ENCODE measurements at places on chromosomes 13 and 19.
A peak's percentile ranks its signal among the peaks of the same experiment; 100 is the strongest.

DNA sequence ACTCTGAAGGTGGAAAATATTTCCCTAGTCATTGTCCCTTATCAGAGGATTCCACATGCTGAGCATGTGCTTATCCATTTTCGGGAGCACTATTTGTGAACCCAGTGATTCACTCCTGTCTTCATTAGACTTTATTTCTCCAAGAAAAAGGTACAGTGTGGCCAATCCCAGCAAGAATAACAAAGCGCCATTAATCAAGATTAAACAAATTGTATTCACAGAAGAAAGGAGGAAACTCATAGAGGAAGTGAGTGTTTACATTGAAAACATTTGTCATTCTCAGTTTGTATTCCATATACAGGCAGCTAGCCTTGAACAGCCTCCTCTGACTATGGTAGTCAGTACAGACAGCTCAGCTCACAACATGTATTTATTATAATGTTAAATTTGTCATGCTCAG lies 1669.9 kb upstream of the SPRY2 start:
- DNase-seq, result no peak

- DNase-seq, result peak; percentile 24
Measured at GRCh38 chr19:18659281-18660050, 22.6 kb downstream of the KLHL26 start.

DNA sequence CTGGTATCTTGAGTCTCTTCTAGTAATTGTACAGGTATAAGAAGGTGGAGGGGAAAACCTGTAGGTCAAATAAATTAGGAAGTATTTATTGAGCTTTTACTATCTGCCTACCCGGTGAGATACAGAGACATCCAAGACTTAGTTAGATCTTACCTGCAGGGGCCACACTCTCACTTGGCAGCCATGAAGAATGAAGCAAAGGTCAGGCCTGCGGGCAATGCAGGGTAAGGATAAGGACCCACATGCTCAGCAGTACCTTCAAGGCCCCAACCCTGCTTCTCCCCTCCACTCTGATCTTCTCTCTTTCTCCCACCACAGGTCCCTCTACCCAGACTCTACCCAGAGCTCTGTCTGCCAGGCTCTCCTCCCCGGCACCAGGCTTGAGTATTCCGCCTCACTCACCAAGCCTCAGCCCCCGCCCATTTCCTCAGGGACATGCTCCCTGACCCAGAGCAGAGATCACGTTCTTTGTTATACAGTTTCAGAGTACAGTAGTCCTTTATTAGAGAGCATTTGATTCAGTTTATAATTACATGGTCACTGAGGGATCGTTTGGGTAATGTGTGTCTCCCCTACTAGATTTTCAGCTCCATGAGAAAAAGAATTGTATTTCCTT lies 18.9 kb upstream of the CLDN10 start:
- no peak for DNase-seq

GRCh38 chr19:36915992-36916830 lies at the start of the genes ZNF568 and ZNF829:
TSS of gene ZNF568 (plus strand) at chr19:36916332. CDS start at chr19:36922771, 6,439 bp downstream.
TSS of gene ZNF829 (minus strand) at chr19:36916291. CDS start at chr19:36915167, 1,124 bp downstream.
- peak; percentile 95 for DNase-seq

- DNase-seq, result no peak
Measured at GRCh38 chr19:31266731-31267130, 82.5 kb downstream of the TSHZ3 start.

GRCh38 chr19:33064792-33065550 lies at the start of gene RHPN2:
TSS of gene RHPN2 (minus strand) at chr19:33064888. CDS start at chr19:33064852, 36 bp downstream.
- DNase-seq, result peak; percentile 47

DNA sequence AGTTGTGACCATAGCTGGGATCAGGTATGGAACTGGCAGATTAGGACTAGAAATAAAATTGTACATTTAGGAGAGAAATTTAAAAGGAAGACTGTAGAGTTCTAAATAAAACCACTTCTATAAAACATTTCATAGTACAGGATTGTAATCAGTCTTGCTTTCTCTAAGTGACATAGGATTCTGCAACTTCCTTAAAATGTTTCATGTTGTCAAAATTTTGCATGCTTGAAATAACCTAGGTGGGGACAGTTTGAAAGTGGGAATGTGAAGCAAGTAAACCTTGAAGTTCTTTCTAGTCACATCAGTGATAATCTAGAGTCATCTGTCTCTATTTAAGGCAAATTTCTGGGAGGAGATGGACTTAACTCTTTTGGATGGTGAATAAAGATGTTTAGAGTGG lies 6.7 kb downstream of the TM9SF2 start:
- DNase-seq, result no peak

DNA sequence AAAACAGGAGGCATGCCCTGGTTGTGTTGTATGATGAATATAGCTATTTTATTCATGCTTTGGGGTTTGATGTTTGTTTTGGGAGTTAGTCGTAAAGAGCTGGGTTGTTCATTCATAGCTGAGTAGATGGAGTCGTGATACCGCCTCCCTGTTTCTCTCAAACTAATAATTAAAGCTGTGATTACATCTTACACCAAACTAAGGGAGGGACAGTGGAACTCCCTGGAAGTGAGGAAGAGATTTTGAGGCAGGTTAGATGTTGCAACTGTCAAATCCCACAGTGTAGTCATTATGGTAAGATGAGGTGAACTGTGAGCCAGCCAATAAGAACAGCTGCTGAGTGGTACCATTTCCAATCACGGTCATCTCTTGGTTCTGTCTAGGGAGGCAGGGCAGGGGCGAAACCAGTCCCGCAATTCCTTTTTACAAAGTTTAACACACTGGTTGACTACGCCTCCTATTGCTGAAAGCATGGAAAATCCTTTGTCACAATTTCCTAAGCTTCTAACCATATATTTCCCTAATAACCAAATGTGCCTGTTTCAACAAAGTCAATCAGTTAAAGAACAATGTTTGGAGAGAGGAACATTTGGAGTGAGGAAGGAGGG lies 207.6 kb upstream of the SERP2 start:
- DNase-seq, result no peak

GRCh38 chr13:61415058-61415721 lies 459 bp downstream of the PCDH20 start:
- no peak for DNase-seq

All from CD4-positive, alpha-beta T cell treated with Interleukin-4 for 1 hour (primary cell).